Liver (tissue), 10 donors: ENCODE measurements at places on chromosomes 3 and 15. TPM values are rescaled to one million over a fixed set of nuclear protein-coding genes. Genes with fewer than 3 reads are reported as not detected.
A peak's percentile ranks its signal among the peaks of the same experiment; 100 is the strongest.

The ARNT2 gene
- total RNA-seq, result 0.75 TPM

The CSPG4 gene
- 1.2 TPM for total RNA-seq

The RLBP1 gene
- not detected for total RNA-seq

The RAD51 gene
- total RNA-seq, result 0.25 TPM

GRCh38 chr3:65662095-65662494, 376.6 kb downstream of the MAGI1 start:
- no peak for DNase-seq

GRCh38 chr15:84582583-84583157, 18.1 kb upstream of the ZSCAN2 start:
- no peak for DNase-seq

GRCh38 chr3:128077665-128078064, 25.4 kb downstream of the SEC61A1 start:
- no peak for DNase-seq

- peak; percentile 13 for DNase-seq
These were observed 39.7 kb downstream of the PGPEP1L start for GRCh38 chr15:98967916-98968315.

DNA sequence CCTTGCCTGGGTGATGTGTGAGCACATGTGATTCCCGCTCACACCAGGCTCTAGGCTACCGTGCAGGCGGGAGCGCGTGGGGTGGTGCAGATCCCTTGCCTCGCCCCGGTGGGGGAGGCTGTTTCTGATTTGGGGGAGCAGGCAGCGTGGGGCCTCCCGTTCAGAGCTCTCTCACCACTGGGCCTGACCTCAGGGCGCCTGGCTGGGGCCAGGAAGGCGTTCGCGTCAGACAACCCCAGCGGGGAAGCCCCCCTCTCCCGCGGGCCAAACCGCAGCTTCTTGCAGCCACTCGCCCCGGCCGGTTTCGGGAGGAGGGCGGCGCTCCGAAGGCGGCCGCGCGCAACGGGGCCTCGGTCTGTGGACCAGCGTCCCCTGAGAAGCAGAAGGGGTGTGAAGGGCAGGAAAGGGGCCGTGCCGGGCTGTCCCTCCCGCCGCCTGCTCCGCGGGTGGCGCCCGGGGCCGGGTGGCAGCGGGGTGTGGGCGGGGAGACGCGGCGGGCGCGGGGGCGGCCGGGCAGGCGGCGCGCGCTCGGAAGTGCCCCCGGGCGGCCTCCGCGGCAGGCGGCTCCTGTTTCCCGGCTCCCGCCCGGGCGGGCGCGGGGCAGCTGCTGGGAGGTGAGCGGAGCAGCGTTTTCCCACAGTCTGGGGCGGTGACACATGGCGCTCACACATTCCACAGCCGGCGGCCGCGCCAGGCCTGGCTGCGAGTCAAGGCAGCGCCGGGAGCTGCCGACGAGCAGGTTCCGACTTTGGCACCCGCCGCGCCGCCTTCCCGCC, 65.1 kb upstream of the HES1 start:
- peak; percentile 64 for DNase-seq

DNA sequence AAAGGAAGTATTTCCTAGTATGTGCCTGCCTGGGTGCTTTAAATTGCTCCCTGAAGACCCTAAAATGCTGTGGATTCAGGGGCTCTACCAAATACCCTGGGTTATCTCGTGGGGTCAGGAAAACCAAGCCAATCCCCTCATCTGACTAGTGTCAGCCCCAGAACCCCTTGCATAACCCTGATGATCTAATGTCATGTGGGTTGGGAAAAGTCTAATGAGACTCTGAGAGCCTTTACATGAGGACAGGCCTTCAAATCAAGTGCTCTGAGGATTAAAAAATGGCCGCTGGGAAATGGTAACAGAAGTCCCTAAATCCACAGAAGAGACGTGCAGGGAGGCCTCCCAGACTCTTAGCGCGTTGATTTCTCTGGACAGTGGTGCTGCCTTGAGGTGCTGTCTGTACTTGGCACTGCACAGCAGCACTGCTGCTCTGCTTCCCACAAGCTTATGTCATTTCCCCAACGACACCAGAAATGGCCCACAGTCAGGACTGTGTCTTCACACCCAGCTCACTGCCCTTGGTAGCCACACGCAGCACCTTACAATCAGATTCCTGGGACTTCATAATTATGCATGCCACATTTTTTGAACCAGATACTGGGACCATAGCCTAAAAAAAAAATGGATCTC, 16.6 kb downstream of the EIF4E3 start:
- no peak for DNase-seq

DNA sequence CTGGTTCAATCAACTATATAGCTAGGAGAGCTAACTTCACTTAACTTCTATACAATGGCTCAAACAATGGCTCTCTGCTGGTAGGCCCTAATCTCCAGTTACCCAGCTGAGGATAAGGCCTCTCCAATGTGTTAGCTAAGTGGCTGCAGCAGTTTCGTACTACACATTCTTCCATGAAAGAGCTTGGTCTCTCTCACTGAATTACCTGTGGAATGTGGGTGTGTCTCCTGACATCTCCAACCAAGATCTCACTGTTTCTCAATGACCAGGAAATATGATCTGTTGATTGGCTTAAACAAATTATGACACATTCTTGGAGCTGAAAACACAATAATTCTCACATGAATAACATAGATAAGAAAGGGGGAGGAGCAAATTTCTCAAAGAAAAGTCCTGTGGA, 169.8 kb upstream of the ROBO1 start:
- DNase-seq, result no peak

DNA sequence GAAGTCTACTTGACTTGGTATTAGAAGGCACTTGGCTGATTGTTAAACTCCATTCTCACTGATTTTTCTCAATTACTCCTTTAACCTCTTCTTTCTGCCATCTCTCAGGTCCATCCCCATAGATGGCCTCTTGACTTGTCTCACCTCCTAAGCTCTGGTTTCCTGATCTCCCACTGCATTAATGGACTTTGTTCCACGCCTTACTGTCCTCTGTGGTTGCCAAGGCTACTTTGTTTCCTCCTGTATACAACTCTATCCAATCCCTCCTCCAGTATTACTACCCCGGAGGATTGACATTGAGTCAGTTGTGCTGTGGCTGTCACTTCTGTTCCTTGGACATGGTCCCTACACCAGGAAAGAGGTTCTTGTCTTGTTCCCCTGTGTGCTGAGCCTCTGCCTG, 10.6 kb upstream of the GLCE start:
- no peak for DNase-seq

- no peak for DNase-seq
These were observed 82.4 kb downstream of the RTP4 start for GRCh38 chr3:187450431-187451190.

DNA sequence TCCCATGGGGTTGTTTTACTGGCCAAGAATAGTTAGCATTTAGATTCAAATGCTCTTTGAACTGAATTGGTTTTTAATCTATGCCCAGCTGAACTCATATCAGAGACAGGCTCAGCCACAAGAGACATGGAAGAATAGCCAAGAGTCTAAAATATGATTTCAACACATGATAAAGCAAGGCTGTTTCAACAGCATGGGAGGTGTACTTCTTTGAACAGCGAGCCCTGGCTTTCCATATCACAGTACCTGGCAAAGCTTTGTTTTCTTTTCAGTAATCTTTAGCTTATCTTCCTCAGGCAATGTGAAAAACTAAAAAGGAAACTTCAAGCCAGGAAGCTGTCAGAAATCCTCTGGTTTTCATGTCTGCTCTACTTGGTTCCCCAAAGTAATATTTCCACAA, 413.6 kb upstream of the ADAMTS9 start:
- no peak for DNase-seq

GRCh38 chr3:50591196-50591741, 20.3 kb downstream of the CISH start:
- no peak for DNase-seq

DNA sequence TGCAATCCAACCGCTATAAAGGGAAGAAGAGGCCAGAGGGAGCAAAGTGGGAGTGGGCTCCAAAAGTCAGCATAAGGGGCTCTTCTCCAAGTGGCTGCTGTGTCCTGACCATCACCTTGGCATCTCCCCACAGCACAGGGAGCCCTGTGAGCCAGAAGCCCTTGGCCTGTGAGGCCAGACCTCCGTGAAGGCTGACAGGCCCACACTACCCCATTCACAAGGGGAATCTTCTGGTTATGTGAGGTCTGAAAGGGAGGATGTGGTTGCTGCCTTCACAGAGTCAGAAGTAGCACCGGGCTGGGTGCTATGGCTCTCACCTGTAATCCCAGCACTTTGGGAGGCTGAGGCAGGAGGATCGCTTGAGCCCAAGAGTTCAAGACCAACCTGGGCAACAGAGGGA, 2.6 kb upstream of the ULK3 start:
- no peak for DNase-seq

- DNase-seq, result no peak
These were observed 67.4 kb downstream of the PIK3R4 start for GRCh38 chr3:130679218-130679617.

- DNase-seq, result no peak
These were observed 103.1 kb upstream of the SKOR1 start for GRCh38 chr15:67722030-67722817.
